ENCODE measurements at places on chromosomes 12 and 14. TPM values are rescaled to one million over a fixed set of nuclear protein-coding genes. Genes with fewer than 3 reads are reported as not detected.

OR4E2 gene
- not detected for total RNA-seq

HOXC11 gene
- not detected for total RNA-seq

KERA gene
- not detected for total RNA-seq

SCFD1 gene
- total RNA-seq = 57.8 TPM

KRT2 gene
- total RNA-seq = not detected

VRTN gene
- total RNA-seq = not detected

ERC1 gene
- total RNA-seq = 24.0 TPM

CATSPERB gene
- total RNA-seq = 0.18 TPM

ST8SIA1 gene
- 0.49 TPM for total RNA-seq

COL2A1 gene
- total RNA-seq = not detected

OR6C74 gene
- not detected for total RNA-seq

KIF26A gene
- 0.89 TPM for total RNA-seq

LRRIQ1 gene
- not detected for total RNA-seq

CPNE6 gene
- total RNA-seq = not detected

SLC4A8 gene
- 1.3 TPM for total RNA-seq

HNF1A gene
- total RNA-seq = not detected

FSCB gene
- not detected for total RNA-seq

FGF6 gene
- total RNA-seq = not detected

GALNT9 gene
- total RNA-seq = not detected

PAPLN gene
- total RNA-seq = 0.36 TPM

OR6C2 gene
- total RNA-seq = not detected

ARHGDIB gene
- 652 TPM for total RNA-seq

RNASE1 gene
- total RNA-seq = not detected

SLCO1B1 gene
- total RNA-seq = not detected

CIT gene
- total RNA-seq = 42.4 TPM

LHX5 gene
- not detected for total RNA-seq

PLA2G1B gene
- total RNA-seq = not detected

KLRC3 gene
- 0.64 TPM for total RNA-seq

KRT79 gene
- total RNA-seq = 0.95 TPM

DAAM1 gene
- 10.5 TPM for total RNA-seq

LRFN5 gene
- total RNA-seq = not detected

ANKS1B gene
- not detected for total RNA-seq

RAPGEF3 gene
- 0.27 TPM for total RNA-seq

RNASE7 gene
- not detected for total RNA-seq

TSPAN11 gene
- not detected for total RNA-seq

ZFP36L1 gene
- 86.2 TPM for total RNA-seq

NOXRED1 gene
- total RNA-seq = 0.26 TPM

MUCL1 gene
- total RNA-seq = not detected

COPS7A gene
- 37.1 TPM for total RNA-seq

LYZ gene
- total RNA-seq = not detected

REM2 gene
- 0.14 TPM for total RNA-seq

CEBPE gene
- total RNA-seq = 0.68 TPM

KICS2 gene
- 13.4 TPM for total RNA-seq

CLEC2A gene
- total RNA-seq = not detected

ADAM21 gene
- 0.24 TPM for total RNA-seq

RAB35 gene
- 54.3 TPM for total RNA-seq

FAM90A1 gene
- 0.41 TPM for total RNA-seq

TMPRSS12 gene
- total RNA-seq = not detected

CLEC9A gene
- total RNA-seq = not detected

TPPP2 gene
- total RNA-seq = not detected

All from activated naive CD8-positive, alpha-beta T cell treated with anti-CD3 and anti-CD28 coated beads for 36 hours (primary cell).